ENCODE measurements at places on chromosomes 2 and 18. TPM values are rescaled to one million over a fixed set of nuclear protein-coding genes. Genes with fewer than 3 reads are reported as not detected.

DNA sequence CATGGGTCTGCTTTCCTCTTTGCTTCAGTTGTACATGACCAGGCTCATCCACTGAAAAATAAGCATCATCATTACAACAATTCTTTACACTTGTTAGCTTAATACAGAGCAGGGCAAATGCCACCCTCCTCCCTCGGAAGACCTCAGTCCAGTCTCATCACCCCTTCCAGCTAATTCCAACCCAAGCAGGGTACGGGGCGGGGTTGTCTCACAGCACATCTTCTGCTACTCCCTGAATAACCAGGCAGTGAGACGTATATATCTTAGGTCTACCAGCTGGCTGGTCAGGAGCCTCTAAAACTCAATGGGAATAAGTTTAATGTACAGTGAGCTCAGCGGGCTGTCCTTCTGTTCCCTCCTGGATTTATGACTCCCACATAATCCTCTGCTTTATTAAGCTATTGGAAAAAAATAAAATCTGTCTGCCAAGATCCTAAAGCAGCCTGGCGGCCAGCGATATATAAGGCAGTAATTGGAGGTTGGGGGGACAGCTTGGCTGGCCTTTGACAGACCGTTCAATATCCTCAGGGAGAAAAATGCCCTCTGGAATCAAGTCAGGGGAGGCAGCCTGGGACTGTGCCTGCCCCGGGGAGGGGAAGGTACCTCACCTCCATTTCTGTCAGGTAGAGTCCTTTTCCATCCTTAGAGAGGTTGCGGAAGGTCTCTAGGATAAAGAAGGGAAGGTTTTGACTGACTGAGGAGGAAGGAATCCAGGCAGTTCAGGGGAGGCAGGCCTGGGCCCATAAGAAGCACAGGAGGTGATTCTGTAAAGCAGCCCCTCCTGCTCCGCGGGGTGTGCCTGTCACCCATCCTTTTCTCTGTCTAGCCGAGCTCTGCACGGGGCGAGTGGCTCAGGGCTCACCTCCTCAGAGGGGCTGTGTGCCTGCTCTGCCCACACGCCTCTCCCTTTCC, 76.3 kb downstream of the CAPN13 start:
- no peaks in the 10 kb centered on the region for H3K27me3 ChIP-seq
- no peak overlapping the region for H3K4me3 ChIP-seq
- no peak overlapping the region for H3K27ac ChIP-seq
- H3K4me1 ChIP-seq = no peaks in the 10 kb centered on the region

DNA sequence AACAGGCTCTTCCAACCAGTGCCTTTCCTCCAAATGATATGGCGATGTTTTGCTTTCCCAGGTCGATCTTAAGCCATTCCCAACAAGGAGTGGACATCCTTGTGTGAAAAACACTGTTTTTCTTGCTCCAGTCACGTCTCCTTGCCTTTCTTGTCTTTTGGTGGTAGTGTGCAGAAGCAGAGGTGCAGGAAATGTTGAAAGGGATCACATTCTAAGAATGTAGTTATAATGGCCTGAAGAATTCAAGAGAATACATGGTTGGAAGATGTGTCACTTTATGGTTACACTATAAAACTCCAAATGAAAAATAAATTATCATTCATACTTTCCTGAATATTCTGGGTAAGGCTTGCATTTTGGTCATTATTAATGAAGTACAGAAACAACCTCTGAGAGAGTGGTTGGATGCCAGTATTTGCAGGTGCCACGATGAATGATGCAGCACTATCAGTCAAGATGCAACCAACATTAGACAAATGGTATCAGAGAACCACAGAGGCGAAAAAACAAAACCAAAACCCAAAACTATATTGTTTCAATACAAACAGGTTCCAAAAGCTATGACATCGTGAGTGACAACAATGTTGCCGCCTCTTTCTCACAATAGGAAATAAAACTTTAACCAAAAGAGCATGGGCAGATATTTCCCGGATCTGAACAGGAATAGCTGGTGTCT, 27.5 kb upstream of the POLE4 start:
- H3K4me1 ChIP-seq = no peaks in the 10 kb centered on the region
- H3K27me3 ChIP-seq = no peaks in the 10 kb centered on the region
- DNase-seq = no peak
- H3K27ac ChIP-seq = no peak overlapping the region

DNA sequence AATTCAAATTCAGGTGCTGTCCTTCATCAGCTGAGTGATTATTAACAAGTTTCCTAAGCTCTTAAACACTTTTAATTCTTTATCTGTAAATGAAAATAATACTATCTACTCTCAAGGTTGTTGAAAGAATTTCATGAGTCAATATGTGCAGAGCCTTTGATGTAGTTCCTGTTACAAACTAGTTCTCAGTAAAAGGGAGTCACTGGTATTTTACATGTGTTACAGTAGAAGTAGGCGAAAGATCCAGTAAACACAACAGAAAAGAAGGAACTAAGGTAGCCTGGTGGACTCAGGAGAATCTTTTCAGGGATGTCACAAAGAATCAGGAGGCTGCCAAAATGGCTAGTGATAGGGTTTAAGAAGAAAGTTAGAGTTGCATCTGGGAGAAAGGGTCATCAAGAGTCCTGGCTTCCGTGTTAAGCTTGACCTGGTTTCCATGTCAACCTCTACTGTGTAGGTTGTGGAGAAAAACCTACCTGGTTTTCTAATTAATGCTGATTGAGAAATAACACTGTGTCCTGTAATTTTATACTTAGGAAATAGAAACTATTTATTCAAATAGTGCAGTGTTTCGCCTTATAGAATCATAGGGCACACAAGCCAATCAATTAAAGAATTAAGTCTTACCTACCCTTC, 58.3 kb upstream of the TRIB2 start:
- H3K27me3 ChIP-seq = no peaks in the 10 kb centered on the region
- no peak overlapping the region for H3K27ac ChIP-seq
- no peak overlapping the region for H3K4me3 ChIP-seq
- no peak for DNase-seq

DNA sequence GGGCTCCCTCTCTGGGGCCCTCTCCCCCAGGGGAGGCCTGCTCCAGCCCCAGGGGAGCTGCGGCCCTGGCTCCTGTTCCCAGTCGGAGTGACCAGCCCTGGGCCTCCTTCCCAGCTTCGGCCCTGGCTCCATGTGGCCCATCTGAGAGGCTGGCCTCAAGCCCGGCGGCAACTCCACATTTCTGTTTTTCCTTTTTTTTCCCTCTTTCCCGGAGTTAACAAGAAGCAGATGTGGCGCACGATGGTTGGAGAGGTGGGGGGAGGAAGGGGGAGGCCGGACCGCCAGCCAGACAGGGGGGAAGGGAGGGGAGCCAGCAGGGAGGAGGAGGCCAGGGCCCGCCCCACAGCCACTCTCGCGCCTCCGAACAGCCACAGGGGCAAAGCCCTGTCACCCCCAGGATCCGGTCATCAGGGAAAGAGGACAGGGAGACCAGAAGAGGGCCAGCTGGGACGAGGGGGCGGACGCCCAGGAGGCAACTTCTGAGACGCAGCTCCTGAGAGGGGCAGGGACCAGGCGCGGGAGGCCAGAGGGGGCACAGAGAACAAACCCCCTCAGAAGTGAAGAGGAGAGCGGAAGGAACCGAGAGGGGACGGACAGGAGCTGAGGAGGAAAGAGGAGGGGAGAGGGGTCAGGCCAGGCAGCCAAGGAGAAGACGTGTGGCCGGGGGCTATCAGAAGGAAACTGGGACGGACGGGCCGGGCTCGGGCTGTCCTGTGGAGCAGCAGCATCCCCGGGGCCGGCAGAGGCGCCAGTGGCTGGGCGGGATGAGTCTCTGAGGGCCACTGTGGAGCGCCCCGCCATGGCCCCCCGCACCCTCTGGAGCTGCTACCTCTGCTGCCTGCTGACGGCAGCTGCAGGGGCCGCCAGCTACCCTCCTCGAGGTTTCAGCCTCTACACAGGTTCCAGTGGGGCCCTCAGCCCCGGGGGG, at the start of gene EMILIN1:
Gene EMILIN1, plus strand, starts transcription at position 349 of the 928 bp plus-strand sequence. Its CDS starts 451 bp downstream, at position 800.
- peak; percentile 43 for DNase-seq
- no peak within 1 kb of the TSS for H3K4me3 ChIP-seq
- H3K27me3 ChIP-seq = no peaks in the 10 kb centered on the region
- H3K36me3 ChIP-seq = no peaks in the 10 kb centered on the region

DNA sequence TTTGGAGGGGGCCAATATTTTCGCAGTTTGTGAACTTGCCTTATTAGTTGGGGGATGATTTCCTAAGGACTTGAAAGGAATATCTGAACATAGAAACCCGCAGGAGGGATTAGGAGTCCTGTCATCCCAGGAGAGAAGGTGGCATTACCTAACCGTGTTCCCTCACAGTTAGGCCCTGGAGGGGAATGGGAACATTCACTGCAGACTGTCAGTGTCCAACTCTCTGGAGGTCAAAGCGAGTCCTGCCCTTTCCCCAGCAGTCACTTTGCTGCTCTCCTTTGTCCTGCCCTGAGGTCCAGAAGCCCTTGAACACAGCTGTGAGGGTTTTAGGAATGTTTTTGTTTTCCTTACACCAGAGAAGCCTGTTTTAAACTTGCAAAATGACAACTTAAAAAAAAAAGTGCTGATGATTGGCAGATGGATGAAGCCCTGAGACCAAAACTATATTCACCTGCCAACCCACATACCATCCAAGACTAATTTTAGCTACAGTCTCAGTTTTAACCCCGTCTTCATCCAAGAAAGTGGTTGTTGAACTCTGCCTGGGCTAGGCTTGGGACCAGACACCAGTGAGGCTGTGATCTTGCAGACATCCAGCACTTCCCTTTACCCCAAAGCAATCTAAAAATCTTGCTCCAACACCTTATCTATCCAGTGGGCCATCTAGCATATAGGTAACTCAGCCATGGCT, 90.5 kb upstream of the MEX3C start:
- H3K27ac ChIP-seq = no peak overlapping the region
- no peaks in the 10 kb centered on the region for H3K27me3 ChIP-seq
- no peak for DNase-seq

GRCh38 chr18:79356435-79356834, 39.3 kb upstream of the NFATC1 start:
- no peak for DNase-seq
- H3K4me1 ChIP-seq = no peaks in the 10 kb centered on the region
- H3K27me3 ChIP-seq = no peaks in the 10 kb centered on the region

DNA sequence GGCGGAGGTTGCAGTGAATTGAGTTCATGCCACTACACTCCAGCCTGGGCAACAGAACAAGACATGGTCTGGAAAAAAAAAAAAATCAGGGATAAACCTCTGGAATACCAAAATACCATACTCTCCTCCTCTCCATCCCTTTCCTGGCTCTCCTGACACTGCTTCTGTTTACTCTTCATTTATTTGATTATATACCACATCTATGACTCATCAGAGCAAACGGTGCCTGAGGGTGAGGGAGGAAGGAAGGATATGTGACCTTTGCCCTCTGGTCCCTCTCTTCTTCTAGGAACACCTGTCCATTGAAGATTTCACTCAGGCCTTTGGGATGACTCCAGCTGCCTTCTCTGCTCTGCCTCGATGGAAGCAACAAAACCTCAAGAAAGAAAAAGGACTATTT, 30.0 kb downstream of the VIL1 start:
- no peak for DNase-seq
- H3K27ac ChIP-seq = no peak overlapping the region
- no peaks in the 10 kb centered on the region for H3K27me3 ChIP-seq
- H3K4me3 ChIP-seq = no peak overlapping the region

DNA sequence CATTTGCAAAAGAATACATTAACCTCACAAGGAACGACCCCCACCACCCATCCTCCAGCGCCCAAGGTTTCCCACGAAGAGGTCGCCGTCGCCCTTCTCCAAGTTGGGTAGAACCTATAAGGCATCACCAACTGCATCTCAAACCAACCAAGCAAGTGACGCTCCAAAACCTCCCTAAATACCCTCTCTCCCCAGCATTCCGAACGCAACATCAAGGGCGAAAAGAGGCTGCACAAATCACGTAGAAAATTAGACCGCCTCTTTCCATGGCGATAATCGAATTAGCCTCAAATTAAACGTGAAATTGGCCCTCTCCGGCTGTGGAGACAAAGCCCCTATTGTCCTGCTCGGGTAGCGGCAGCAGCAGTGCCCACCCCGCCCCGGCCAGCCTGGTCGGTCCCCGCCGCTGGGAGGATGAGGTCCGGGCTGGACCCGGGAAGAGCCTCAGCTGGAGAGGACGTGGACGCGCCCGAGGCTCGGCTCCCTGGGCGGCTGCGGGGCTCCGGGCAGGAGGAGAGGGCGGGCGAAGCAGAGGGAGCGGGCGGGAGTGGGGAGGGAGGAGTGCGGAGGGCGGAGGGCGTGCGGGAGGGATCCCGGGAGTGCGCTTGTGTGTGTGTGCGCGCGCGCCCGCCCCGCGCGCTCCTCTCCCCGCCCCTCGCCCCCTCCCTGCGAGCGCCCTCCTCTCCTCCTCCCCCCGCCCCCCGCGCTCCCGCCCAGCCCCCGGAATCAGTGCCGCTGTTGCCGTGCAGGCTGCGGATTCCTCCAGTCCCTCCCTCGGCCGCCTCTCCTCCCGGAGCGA, at the start of gene SPTBN1:
Gene SPTBN1, plus strand, starts transcription at position 765 of the 799 bp plus-strand sequence. CDS start 70,092 bp downstream, outside the sequence.
- H3K4me1 ChIP-seq = peaks cover 16% of the 10 kb centered on the region
- DNase-seq = peak; percentile 93
- no peaks in the 10 kb centered on the region for H3K27me3 ChIP-seq
- H3K4me3 ChIP-seq = peak within 1 kb of the TSS; percentile 76
- peak within 1 kb of the TSS; percentile 98 for H3K27ac ChIP-seq

GRCh38 chr2:23524261-23524706, 139.3 kb downstream of the KLHL29 start:
- no peak overlapping the region for H3K4me3 ChIP-seq
- H3K36me3 ChIP-seq = no peaks in the 10 kb centered on the region
- H3K4me1 ChIP-seq = peaks cover 5% of the 10 kb centered on the region
- peak; percentile 20 for DNase-seq
- no peak overlapping the region for H3K27ac ChIP-seq

- DNase-seq = no peak
- no peak overlapping the region for H3K27ac ChIP-seq
- no peaks in the 10 kb centered on the region for H3K4me1 ChIP-seq
- no peaks in the 10 kb centered on the region for H3K27me3 ChIP-seq
- no peak overlapping the region for H3K4me3 ChIP-seq
Measured at GRCh38 chr18:54991981-54992380, 32.7 kb upstream of the CCDC68 start.

DNA sequence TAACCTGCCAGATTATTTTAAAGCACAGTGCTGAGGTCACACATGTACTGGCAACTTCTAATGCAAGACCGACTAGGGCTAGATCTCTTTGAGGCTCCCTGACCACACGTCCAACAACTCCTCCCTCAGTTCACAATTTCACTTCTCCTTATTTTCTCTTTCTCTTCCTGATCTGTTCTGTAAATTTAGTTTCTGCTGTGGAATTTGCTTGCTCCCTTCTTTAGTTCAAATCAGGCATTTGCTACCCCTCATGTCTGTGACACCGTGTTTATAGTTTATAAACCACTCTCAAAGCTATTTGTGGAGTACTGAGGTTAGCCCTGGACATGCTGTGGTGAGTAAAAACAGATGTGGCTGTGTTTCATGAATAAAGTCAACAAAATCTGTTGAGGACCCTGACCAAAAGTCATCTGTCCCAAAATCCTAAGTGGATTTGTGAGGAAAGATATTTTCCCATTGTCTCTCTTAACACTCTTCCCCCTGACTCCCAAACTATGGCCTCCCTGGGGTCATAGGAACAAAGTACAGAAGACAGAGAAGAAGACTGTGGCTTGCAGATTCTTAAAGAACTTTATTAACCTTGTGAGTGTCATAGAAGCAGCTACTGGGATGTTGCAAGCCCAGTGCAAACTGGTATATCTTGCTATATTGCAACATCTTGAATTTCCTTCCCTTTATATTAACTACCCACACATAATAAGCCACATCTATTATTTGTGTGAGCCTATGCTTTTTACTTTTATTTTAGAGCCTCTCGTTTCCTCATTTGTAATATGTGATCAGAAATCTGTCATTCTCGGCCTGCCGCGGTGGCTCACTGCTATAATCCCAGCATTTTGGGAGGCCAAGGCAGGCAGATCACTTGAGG, 3.5 kb upstream of the NAGK start:
- H3K27ac ChIP-seq = no peak overlapping the region
- no peak overlapping the region for H3K4me3 ChIP-seq
- no peaks in the 10 kb centered on the region for H3K36me3 ChIP-seq

Gene TDRD15
- total RNA-seq = not detected

Gene SP9
- total RNA-seq = not detected

Gene FOSL2
- total RNA-seq = 85.1 TPM

Gene SPATS2L
- total RNA-seq = 101 TPM

All from thyroid gland (tissue), 4 donors.